Effector memory CD4-positive, alpha-beta T cell (primary cell): ENCODE measurements at places on chromosomes 3 and 15.

GRCh38 chr3:138825336-138825735, 9.4 kb downstream of the PIK3CB start:
- DNase-seq = no peak

- no peak for DNase-seq
These were observed 53.8 kb downstream of the ATP8B4 start for GRCh38 chr15:50065279-50065678.

DNA sequence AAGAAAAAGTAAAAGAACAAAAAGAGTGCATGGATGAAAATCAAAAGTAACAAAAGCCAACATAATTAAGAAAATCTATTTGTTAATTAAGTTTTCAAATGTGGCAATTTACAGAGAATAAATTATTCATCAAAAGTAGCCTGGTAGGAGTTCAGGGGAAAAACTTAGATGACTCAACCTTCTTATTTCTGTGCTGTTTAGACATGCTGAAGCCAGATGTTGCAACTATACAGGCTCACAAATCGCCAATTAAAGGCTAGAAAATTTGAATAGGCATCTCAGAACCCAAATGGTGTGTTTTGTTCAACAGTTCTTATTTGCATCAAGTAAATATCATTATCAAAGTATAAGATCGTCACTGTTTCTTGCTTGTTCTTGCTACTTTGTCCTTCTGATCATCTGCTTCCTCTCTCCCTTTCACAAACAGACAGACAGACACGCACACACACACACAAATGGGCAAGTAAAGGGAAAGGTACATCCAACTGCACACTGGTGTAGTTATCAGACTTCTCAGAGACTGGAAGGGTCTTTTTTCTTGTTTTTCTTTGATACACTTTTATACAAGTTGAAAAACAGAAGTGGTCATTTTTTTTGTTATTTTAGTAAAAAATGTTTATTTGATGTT, 572.2 kb downstream of the MECOM start:
- DNase-seq = no peak

DNA sequence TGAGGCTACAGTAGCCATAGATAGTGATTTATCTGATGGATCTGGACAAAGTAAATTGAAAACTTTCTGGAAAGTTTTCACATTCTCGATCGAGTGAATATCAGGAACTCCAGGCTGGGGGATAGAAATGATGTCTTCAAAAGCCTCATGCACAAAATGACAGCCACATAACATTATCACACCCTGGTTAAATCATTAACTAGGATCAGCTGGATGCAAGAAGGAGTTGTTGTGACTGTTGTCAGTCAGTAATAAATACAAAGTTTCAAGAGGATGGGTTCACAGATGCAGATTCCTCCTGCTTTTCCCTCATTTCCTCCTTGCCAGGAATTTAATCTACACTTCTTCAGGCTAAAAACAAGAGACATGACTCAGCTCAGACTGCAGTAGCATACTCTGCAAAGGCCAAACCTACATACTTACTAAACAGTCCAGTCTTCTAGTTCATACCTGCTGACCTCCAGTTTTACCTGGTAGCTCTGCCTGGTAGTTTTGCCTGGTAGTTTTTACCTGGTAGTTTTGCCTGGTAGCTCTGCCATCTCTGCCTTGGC, 40.9 kb downstream of the C2CD4A start:
- no peak for DNase-seq

GRCh38 chr3:10447527-10448260, 57.7 kb downstream of the ATP2B2 start:
- DNase-seq = no peak

GRCh38 chr15:58269455-58270414, 131.6 kb downstream of the AQP9 start:
- no peak for DNase-seq
